Effector memory CD4-positive, alpha-beta T cell (primary cell): ENCODE measurements at places on chromosomes 11 and 22.
A peak's percentile ranks its signal among the peaks of the same experiment; 100 is the strongest.

DNA sequence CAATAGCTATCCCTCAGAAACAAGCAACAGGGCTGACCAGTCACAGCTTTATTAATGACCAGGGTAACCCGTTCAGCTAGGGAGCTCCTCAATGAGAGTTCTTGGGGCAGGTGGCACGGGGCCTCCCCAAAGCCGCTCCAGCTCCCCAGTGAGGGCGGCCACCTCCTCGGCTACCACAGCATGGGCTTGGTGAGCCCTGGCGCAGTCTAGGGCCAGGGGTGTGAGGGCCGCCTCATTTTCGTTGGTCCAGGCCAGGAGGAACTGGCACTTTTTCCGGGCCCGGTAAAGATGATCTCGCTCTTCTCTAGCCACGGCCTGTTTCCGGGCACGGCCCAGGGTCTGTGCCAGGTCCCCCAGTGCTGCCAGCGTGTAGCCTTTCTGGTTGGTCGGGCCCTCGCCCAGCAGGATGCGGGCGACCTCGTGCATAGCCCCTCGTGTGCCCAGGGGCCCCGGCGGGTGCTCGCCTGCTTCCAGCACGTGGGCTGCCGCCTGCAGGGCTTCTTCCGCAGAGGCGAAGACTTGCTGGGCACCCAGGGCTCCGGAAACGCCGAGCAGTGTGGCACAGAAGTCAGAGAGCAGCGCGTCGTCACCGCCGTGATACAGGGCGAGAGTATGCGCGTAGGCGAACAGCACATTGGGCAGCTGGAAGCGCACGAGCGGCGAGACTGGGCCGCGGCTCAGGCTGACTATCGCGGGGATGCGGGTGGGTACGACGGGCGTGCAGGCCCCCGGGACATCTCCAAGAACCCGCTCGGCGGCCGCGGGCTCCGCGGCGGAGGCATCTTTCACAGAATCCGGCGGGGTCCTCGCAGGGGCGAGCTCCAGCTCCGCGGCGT, 913 bp downstream of the ZNHIT2 start:
- DNase-seq = peak; percentile 31

DNA sequence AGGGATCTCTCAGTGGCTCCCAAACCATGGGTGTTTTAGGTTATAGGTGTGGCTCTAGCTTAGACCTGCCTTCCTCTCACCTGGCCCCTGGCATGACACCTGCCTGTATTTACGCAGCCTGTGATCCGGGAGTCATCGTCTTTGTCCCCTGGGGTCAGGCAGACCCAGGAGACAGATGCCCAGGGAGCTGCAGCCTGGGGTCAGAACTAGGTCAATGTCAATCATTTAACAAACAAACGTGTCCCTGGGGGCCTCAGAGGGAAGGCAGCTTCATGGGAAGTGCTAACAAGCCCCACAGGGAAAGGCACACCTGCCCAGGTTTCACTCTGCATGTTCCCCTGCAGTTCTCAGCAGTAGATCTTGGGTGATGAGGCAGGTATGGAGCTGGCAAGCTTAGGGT, 12.0 kb downstream of the BACE1-AS start:
- no peak for DNase-seq

DNA sequence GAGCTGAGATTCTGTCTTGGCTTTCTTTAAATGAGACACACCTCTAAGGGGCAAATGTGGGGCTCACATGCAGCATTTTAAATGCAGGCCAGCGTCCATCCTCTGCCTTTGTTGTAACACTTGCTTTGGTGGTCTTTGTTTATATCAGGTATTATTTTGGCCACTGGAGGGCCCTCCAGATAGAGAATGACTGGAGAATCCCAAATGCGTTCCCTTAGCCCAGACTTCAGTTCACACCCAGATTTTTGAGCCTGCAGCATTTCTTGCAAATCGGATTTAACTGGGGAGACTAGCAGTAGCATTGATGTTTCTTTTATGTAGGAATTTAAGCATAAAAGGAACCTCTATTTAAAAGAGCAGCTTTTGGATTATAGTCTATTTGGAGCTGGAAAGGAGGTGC, 200.2 kb upstream of the SORL1-AS1 start:
- no peak for DNase-seq

GRCh38 chr11:98829971-98830370, 190.8 kb upstream of the CNTN5 start:
- DNase-seq = no peak

DNA sequence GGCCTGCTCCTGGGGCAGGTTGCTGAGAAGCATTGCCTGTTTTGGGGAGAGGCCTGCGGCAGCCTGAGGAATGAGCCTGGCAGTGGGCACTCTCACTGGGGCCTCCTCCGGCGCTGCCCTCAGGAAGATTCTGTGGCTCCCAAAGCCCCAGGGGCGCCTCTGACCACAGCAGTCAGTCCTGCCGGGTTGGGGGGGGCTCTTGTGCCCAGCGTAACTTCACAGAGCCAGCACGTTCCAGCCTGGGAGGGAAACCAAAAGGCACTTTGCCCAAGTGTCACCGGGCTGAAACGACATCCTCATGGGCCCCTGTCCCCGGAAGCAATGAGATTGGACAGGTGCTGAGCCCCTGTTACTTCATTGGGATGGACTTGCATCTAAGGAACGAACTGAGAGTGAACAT, 4.3 kb upstream of the LRP5 start:
- no peak for DNase-seq

DNA sequence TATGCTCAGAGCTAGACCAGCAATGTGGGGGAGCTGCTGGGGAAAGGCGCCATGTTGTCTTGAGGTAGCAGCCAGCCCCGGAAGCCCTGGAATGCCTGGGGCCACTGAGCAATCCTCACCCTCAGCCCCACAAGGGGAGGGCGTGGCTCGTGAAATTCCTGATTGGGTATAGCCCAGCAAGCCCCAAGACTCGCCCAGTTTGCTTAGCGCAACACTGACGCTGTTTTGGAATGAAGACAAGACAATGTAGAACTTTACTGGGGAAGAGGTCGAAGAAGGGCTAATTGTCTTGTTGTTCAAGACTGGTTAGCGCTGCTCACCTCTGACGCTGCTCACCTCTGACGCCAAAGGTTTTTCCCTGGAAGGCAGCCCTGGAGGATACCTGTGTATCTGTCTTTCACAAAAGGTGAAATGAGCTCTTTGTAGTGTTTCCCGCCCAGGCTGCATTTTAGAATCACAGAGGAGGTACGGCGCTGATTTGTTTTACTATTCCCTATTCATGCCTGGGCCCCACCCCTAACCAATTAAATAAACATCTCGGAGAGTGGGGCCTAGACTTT, 47.6 kb downstream of the ST3GAL4 start:
- no peak for DNase-seq

GRCh38 chr22:20974336-20974955, 7.4 kb downstream of the AIFM3 start:
- no peak for DNase-seq

DNA sequence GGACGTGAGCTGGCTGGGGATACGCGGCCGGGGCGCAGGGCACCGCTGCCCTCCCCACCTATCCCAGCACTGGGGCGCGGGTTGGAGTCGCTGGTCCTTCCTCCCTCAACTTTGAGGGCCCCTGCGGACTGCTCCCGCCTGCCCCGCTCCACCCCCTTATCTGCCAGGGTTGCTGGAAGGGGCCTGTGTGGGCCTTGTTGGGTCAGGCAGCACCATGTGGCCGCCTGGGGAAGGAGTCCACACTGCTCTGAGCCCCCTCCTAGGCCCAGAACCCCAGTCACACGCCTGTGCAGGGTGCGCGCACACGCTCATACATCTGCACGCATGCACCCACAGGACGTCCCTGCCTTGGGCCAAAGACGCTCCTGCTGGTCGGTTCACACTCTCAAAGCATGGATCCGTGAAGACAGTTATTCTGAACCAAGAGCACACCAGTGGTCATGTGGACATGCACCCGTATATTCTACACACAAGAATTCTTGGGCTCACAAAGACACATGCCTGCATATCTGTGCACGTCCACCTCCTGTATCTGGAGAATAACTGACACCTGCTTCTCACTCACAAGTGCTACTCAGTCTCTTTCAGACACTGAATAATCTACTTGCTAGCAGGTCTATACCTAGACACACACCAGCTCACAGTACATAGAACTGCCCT, 710 bp downstream of the TUB start:
- no peak for DNase-seq

- no peak for DNase-seq
Measured at GRCh38 chr11:66684635-66685034, 6.9 kb upstream of the RBM4B start.

GRCh38 chr11:11521306-11522002, 100.4 kb downstream of the GALNT18 start:
- no peak for DNase-seq
